ENCODE measurements at places on chromosomes 13 and 19.

- peaks cover 1% of the 10 kb centered on the region for H3K4me1 ChIP-seq
- H3K27ac ChIP-seq: no peak overlapping the region
- peaks cover 7% of the 10 kb centered on the region for H3K36me3 ChIP-seq
- H3K4me3 ChIP-seq: no peak overlapping the region
Measured at GRCh38 chr19:5156231-5156986, 184.2 kb downstream of the PTPRS start.

DNA sequence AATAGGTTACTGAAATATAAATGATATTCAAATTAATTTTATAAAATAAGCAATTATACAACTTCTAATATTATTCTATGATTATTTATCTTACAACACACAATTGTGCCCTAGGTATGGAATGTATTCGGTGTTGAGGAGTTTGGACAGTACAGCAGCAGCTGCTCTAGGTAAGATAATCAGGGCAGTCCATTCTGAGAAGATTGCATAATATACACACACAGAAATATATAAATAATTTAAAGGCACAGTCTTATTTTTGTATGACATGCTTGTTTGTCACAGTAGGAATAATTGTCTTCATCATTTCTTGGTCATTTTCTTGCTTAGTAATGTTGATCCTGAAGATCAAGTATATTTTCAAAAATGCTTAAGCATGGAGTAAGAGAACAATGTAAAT, 849.4 kb upstream of the MIR17HG start:
- no peak overlapping the region for H3K4me3 ChIP-seq
- H3K27ac ChIP-seq: no peak overlapping the region
- no peaks in the 10 kb centered on the region for H3K36me3 ChIP-seq
- no peaks in the 10 kb centered on the region for H3K4me1 ChIP-seq
- no peaks in the 10 kb centered on the region for H3K27me3 ChIP-seq

DNA sequence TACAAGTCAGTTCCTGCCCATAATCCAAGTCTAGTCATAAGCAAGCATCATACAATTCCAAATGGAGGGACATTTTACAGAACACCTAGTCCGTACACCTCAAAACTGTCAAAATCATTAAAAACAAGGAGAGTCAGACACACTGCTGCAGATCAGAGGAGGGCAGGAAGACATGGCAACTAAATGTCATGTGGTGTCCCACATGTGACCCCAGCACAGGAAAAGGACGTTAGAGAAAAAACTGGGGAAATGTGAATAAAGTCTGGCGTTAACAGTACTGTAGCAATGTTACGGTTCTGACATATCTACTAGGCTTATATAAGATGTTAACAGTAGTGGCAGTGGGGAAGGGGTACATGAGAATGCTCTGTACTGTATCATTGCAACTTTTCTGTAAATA, 2.3 kb downstream of the ZSCAN5A start:
- peak overlapping the region; percentile 13 for H3K27ac ChIP-seq
- H3K36me3 ChIP-seq: peaks cover 31% of the 10 kb centered on the region
- no peaks in the 10 kb centered on the region for H3K27me3 ChIP-seq
- no peak overlapping the region for H3K4me3 ChIP-seq

GRCh38 chr13:48210178-48210577, 22.8 kb upstream of the ITM2B start:
- H3K36me3 ChIP-seq: peaks cover 10% of the 10 kb centered on the region
- DNase-seq: no peak
- H3K27me3 ChIP-seq: no peaks in the 10 kb centered on the region

- H3K36me3 ChIP-seq: peaks cover 2% of the 10 kb centered on the region
- H3K27ac ChIP-seq: no peak overlapping the region
- DNase-seq: no peak
- H3K27me3 ChIP-seq: peaks cover 62% of the 10 kb centered on the region
Measured at GRCh38 chr19:33902802-33903488, 106.3 kb downstream of the KCTD15 start.

DNA sequence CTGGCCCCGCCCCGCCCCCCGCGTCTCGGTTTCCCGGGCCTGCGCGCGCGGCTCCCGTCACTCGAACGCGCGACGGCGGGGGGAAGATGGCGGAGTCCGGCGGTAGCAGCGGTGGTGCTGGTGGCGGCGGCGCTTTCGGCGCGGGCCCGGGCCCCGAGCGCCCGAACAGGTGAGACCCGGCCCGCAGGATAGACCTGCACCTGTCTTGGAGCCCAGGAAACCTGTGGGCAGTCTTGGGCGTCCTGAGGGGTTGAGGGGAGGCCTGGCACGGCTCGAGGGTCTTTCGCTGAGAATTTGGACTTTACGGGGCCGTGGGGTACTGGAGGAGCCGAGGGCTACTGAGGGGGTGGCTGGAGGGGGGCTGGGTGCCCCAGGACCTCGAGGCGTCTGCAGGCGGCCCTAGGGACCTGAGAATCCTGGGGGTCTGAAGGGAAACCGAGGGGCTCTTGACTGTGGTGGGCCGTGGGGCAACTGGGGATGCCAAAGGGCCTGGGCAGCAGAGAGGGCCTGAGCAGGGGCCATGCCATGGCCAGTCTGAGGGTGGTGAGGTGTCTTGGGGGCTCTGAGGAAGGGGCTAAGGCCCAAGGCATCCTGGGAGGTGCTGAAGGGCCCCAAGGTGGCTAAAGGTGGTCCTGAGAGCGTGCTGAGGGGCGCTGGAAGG, at the start of gene KLHL26:
Gene KLHL26, plus strand, starts transcription at position 60 of the 661 bp plus-strand sequence. Its CDS starts 27 bp downstream, at position 87.
- H3K36me3 ChIP-seq: no peaks in the 10 kb centered on the region
- H3K27me3 ChIP-seq: no peaks in the 10 kb centered on the region
- DNase-seq: no peak
- H3K4me3 ChIP-seq: peak within 1 kb of the TSS; percentile 89
- H3K27ac ChIP-seq: peak within 1 kb of the TSS; percentile 89
- peaks cover 18% of the 10 kb centered on the region for H3K4me1 ChIP-seq

DNA sequence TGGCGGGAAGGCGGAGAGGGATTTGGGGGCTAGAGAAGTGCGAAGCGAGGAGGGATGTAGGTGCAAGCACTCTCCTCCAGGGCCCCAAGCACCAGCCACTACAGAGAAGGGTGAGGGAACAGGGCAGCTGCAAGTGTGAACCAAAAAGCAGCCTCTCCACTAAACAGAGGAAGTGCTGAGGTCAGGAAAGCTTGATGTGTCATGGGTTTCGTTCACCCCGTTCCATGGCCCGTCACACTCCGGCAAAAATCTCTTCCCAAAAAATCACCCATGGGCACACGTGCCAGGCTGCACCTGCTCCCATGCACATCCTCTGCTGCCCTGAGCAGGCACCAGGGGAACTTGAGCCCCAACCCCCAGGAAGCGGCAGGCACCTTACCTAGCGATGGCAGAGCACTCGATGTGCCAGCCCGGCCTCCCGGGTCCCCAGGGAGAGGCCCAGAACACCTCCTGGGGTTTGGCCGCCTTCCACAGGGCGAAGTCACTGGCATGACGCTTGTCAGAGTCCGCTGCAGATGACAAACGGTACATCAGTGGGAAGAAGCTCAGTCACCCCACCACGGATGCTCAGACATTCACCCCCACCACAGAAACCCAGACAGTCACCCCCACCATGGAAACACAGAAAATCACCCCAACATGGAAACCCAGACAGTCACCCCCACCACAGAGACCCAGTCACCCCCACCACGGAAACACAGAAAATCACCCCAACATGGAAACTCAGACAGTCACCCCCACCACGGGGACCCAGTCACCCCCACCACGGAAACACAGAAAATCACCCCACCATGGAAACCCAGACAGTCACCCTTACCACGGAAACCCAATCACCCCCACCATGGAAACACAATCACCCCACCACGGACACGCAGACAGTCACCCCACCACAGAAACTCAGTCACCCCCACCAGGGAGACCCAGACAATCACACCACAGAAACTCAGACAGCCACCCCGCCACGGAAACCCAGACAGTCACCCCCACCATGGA, 29.0 kb downstream of the CARS2 start:
- H3K36me3 ChIP-seq: peaks cover 73% of the 10 kb centered on the region
- peak; percentile 45 for DNase-seq
- peak overlapping the region; percentile 80 for H3K27ac ChIP-seq

- H3K4me1 ChIP-seq: peaks cover 24% of the 10 kb centered on the region
- peaks cover 5% of the 10 kb centered on the region for H3K36me3 ChIP-seq
- H3K27me3 ChIP-seq: no peaks in the 10 kb centered on the region
- H3K27ac ChIP-seq: peak overlapping the region; percentile 54
Measured at GRCh38 chr13:112968380-112968909, 569 bp upstream of the MCF2L start.

- H3K4me3 ChIP-seq: no peak overlapping the region
- peak overlapping the region; percentile 46 for H3K27ac ChIP-seq
- peaks cover 31% of the 10 kb centered on the region for H3K4me1 ChIP-seq
- H3K27me3 ChIP-seq: no peaks in the 10 kb centered on the region
- DNase-seq: no peak
Measured at GRCh38 chr13:22121146-22121739, 450.4 kb downstream of the FGF9 start.

GRCh38 chr19:34639491-34640085, 37.4 kb downstream of the SCGB2B2 start:
- peak; percentile 42 for DNase-seq
- no peaks in the 10 kb centered on the region for H3K4me1 ChIP-seq
- H3K4me3 ChIP-seq: no peak overlapping the region

GRCh38 chr19:58521651-58522050, 2.0 kb upstream of the ZBTB45 start:
- H3K27me3 ChIP-seq: no peaks in the 10 kb centered on the region
- no peak for DNase-seq
- peaks cover 8% of the 10 kb centered on the region for H3K36me3 ChIP-seq
- H3K4me1 ChIP-seq: peaks cover 13% of the 10 kb centered on the region
- no peak overlapping the region for H3K27ac ChIP-seq

GRCh38 chr19:45478454-45479238, 10.8 kb downstream of the FOSB start:
- H3K36me3 ChIP-seq: no peaks in the 10 kb centered on the region
- no peaks in the 10 kb centered on the region for H3K27me3 ChIP-seq
- peak overlapping the region; percentile 29 for H3K4me3 ChIP-seq
- peak overlapping the region; percentile 95 for H3K27ac ChIP-seq

GRCh38 chr13:31588893-31589292, 150.4 kb upstream of the RXFP2 start:
- no peaks in the 10 kb centered on the region for H3K36me3 ChIP-seq
- H3K27ac ChIP-seq: no peak overlapping the region
- H3K4me3 ChIP-seq: no peak overlapping the region
- no peaks in the 10 kb centered on the region for H3K4me1 ChIP-seq

- H3K36me3 ChIP-seq: peaks cover 52% of the 10 kb centered on the region
- H3K27me3 ChIP-seq: no peaks in the 10 kb centered on the region
- H3K27ac ChIP-seq: peak overlapping the region; percentile 59
- no peak overlapping the region for H3K4me3 ChIP-seq
Measured at GRCh38 chr19:42203700-42204099, 13.8 kb downstream of the DEDD2 start.

DNA sequence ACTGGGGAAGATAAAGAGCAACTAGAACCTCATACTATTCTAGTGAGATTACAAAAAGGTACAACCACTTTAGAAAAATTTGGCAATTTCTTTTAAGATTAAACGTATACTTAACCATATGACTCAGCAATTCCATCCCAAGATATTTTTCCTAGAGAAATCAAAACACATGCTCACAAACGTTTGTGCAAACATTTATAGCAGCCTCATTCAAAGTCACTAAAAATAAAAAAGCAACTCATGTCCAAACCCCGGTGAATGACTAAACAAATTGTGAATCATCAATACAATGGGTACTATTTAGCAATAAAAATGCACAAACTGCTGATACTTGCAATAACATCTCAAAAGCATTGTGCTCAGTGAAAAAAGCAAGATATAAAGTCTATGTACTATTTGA, 121.5 kb downstream of the FRY start:
- no peaks in the 10 kb centered on the region for H3K27me3 ChIP-seq
- no peak overlapping the region for H3K4me3 ChIP-seq
- no peak overlapping the region for H3K27ac ChIP-seq
- H3K36me3 ChIP-seq: no peaks in the 10 kb centered on the region

- H3K27ac ChIP-seq: peak within 1 kb of the TSS; percentile 91
- H3K36me3 ChIP-seq: peaks cover 6% of the 10 kb centered on the region
- no peaks in the 10 kb centered on the region for H3K27me3 ChIP-seq
- H3K4me1 ChIP-seq: peaks cover 37% of the 10 kb centered on the region
Measured at GRCh38 chr19:53867225-53868090, at the start of gene MYADM. Gene MYADM, plus strand, starts transcription at chr19:53867883. Its CDS starts 5,647 bp downstream, at chr19:53873530.

DNA sequence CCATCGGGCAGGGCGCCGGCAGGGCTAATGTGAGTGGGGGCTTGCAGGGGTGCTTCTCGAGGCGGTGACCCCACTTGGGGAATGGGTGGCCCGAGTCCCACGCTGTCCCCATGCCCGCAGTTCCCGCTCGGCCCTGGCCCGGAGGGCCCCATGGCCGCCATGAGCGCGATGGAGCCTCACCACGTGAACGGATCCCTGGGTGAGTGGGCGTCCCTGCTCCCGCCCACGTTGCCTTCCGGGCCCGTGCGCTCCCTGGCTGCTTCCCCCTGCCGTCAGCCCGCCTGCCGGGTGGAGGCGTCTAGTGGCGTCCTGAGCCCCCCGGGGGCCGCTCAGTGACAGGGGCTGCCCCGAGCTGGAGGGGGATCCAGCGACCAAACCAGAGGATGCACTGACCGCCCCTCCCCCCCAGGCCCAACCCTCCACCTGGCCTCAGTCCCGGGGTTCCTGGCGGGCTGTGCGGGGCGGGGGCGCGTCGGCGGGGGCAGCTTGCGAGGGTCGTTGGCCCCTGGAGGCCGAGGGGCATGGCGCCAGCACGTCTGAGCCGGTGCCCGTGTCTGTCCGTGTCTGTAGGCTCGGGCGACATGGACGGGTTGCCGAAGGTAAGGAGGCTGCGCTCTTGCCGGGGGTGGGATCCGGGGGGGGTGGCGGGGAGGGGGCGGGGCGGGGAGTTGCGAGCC, 4.8 kb downstream of the ISYNA1 start:
- no peak for DNase-seq
- H3K4me1 ChIP-seq: peaks cover 31% of the 10 kb centered on the region
- peaks cover 10% of the 10 kb centered on the region for H3K36me3 ChIP-seq
- H3K4me3 ChIP-seq: peak overlapping the region; percentile 40
- no peaks in the 10 kb centered on the region for H3K27me3 ChIP-seq

DNA sequence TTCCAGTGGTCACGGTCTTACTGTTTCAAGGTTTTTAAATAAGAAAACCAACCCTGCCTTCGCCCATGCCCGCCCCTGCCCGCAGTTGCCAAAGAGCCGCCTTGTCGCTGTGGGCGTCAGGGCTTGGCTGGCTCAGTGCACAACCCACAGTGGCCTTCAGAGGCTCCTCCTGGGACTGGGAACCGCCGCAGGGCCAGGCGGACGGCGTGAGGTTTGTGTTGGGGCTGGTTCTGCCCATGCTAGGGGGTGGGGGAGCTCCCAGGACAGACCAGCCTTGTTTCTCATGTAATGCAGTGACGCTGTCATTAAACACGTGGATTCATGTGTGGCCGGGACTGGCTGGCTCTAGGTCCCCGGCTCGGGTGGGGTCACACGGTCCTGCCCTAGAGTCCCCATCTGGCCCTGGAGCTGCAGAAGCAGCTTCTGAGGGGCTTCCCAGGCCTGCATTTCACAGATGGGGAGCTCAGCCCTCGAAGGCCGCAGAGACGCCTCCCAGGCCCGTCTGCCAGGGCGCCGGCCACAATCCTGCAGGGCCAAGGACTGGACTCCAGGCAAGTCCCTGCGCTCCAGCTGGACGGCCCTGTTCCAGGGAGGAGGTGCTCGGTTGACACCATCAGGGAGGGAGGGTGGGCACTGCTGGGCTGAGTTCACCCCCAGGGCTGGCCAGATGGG, 2.4 kb upstream of the TEKTIP1 start:
- peaks cover 12% of the 10 kb centered on the region for H3K36me3 ChIP-seq
- no peaks in the 10 kb centered on the region for H3K27me3 ChIP-seq
- no peak for DNase-seq
- H3K27ac ChIP-seq: no peak overlapping the region
- H3K4me3 ChIP-seq: no peak overlapping the region

- no peaks in the 10 kb centered on the region for H3K4me1 ChIP-seq
- H3K27ac ChIP-seq: no peak overlapping the region
- no peaks in the 10 kb centered on the region for H3K27me3 ChIP-seq
- no peak overlapping the region for H3K4me3 ChIP-seq
- no peak for DNase-seq
- peaks cover 1% of the 10 kb centered on the region for H3K36me3 ChIP-seq
Measured at GRCh38 chr13:37534181-37534580, 64.4 kb downstream of the POSTN start.
